ENCODE measurements at places on chromosomes 1 and 21.

GRCh38 chr1:41648844-41649243, 164.4 kb upstream of the EDN2 start:
- no peak for DNase-seq

GRCh38 chr21:36769051-36769839, 70.3 kb downstream of the SIM2 start:
- DNase-seq: peak; percentile 66

GRCh38 chr1:3588395-3588794, 22.9 kb downstream of the MEGF6 start:
- DNase-seq: no peak

DNA sequence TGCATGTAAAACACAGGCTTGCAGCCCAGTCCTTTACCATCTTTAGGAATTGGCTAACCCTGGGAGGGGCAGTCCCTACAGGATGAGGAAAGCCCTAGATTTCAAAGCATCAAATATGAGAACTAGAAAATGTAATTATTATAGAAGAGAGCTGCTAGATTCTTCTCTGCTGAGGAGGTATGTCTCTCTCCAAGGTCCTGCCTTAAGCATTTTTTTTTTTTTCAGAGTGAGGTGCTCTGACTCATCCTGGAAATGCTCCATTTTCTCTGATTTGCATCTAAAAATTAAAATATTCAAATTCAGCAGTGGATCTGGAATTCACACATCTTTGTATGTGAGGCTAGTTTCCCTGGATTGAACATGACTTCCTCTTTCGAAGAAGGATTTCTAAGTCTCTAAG, 149.8 kb downstream of the ZNF648 start:
- no peak for DNase-seq

DNA sequence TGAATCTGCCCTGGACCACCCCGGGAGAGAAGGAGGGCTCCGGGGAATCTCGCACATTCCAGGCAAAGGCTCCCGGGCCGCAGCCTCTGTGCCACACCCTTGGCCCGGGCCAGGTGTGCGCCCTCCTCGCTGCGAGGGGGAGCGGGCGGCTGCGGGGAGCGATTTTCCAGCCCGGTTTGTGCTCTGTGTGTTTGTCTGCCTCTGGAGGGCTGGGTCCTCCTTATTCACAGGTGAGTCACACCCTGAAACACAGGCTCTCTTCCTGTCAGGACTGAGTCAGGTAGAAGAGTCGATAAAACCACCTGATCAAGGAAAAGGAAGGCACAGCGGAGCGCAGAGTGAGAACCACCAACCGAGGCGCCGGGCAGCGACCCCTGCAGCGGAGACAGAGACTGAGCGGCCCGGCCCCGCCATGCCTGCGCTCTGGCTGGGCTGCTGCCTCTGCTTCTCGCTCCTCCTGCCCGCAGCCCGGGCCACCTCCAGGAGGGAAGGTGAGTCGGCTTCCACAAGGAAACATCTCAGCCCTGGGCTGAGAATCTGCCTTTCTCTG, at the start of gene LAMC2:
LAMC2 (plus strand) TSS at position 324 of the 550 bp plus-strand sequence; CDS start at position 413, 89 bp downstream.
- peak; percentile 68 for DNase-seq

- peak; percentile 66 for DNase-seq
Measured at GRCh38 chr1:96538111-96538641, 183.4 kb upstream of the PTBP2 start.
